A549 treated with ZK216348 at 1 μM for 4 hours (cell line): ENCODE measurements at places on chromosomes 4 and X. TPM values are rescaled to one million over a fixed set of nuclear protein-coding genes. Genes with fewer than 3 reads are reported as not detected.

TMEM35A gene
- total RNA-seq, result not detected in 5 replicates

QRFPR gene
- 0.12 TPM in 1 of 5 replicates, not detected in the others for total RNA-seq

TLL1 gene
- 0.13 to 0.59 TPM (median 0.17 TPM) in 5 replicates for total RNA-seq

ZFP92 gene
- total RNA-seq, result 0.46 to 0.77 TPM (median 0.54 TPM) in 5 replicates

SOX3 gene
- total RNA-seq, result not detected in 5 replicates

DKK2 gene
- total RNA-seq, result not detected in 5 replicates

PHEX gene
- 0.28 to 0.62 TPM (median 0.43 TPM) in 5 replicates for total RNA-seq

GRIPAP1 gene
- total RNA-seq, result 15.0 to 24.2 TPM (median 23.6 TPM) in 5 replicates
